ENCODE measurements at places on chromosomes 11 and 22. TPM values are rescaled to one million over a fixed set of nuclear protein-coding genes. Genes with fewer than 3 reads are reported as not detected.

DNA sequence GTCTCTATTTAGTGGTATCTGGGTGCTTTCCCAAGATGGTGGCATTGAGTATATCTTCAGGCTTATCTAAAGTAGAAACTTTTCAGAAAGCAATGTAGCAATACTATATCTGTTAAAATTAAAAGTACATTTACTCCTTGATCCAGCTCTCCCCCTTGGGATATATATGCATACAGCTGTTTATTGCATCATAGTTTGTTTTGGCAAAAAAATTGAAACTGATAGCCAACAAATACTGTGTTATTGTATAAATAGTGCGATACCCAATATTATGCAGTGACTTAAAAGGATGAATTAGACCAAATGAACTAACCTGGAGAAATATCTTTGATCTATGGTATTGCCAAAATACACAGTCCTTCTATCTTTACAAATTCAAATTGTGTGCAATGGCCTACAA is 8.4 kb upstream of the OR10A3 start:
- no peak for DNase-seq

DNA sequence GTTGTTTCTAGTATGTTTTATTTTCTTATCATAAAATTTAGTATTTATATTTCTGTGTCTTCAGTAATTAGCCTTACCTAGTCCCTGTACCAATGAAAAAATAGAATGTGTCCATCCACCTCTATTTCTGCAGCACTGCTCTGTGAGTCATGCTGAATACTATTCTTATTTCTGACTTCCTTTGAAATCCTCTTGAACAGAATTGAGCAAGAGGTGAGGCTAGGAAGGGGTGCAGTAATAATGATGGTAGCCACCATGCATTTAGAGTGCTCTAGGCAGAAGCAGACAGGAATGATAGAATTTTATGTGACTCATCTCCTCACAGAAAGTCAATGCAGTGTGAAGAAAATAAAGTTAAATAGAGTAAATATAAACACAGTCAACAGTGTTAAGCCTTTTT is 60.0 kb downstream of the OR10A6 start:
- no peak for DNase-seq

The DDIAS gene
- 10.3 TPM for total RNA-seq

The PRAME gene
- 113 TPM for total RNA-seq
